Pons (tissue), 1 donor: ENCODE measurements at places on chromosomes 16 and 17.

DNA sequence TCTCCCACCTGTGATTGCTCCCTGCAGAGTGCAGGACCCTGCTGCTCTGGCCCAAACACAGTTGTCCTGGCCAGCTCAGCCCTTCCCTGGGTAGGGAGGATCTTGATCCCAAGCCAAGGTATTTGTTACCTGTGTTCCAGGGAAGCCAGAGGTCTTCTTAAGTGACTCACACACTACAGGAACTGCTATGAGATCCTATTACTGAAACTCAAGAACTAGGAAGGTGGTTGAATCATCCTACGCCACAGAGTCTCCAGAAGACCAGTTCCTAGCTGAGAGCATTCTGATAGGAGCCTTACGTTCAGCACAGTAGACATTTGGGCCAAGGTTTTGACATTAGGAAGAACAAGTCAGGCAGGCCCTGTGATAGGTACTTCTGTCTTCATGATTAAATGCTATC lies 12.0 kb downstream of the CHST6 start:
- no peak for DNase-seq

DNA sequence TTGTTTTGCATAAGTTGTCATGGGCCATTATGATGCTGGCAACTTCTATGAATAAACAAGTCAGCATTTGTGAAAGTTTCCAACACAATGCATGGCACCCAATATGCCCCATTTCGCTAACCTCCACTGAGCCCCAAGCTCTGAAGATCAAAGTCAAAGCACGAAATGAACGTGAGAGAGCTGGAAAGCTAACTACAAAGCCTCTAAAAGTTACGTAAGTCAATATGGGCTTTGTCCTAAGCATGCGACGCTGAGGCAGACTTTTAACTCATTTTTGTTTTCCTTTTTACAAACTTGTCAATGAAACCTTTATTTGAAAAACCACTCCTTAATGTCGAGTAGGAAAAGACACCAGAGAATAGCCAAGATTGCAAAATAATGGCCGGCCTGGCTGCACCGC lies 131.6 kb upstream of the NUDT7 start:
- no peak for DNase-seq

DNA sequence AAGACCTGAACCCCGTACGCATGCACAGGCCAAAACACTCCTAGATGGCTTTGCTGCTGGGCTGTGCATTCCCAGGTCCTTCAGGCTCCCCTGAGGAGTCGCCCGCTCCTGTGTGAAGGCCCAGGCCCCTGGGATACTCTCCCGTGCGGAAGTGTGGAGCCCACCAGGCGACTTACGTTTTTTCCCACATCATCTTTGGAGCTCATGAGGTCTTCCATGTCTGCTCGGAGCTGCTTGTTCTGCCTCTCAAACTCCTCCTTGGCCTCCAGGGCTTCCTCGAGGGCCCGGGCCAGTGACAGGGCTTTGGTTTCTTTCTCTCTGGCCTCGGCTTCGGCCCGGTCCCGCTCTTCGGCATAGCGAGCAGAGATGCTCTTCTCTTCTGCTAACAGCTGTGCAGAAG lies 56.4 kb downstream of the NDEL1 start:
- no peak for DNase-seq

DNA sequence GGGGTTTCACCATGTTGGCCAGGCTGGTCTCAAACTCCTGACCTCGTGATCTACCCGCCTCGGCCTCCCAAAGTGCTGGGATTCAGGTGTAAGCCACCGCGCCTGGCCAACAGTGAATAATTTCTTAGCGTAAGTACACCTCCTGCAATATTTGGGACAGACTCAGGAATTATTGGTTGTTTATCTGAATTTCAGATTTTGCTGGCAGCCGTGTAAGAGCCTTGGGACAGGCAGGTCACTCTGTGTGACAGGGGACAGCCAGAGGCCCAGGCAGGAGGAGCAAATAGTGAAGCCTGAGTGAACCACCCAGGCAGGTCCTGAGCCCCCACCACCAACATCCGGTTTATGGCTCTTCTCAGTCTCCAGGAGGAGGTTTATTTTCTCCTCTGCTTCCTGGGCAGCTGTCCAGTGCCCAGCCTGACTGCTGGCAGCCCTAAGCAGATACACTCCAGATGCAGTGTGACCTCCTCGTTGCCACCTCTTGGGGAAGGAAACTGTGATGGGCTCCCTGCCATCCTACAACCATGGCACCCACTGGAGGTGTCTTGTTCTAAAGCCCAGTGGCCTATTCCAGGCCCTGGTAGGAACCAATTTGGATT lies 26.2 kb upstream of the ADORA2B start:
- no peak for DNase-seq

DNA sequence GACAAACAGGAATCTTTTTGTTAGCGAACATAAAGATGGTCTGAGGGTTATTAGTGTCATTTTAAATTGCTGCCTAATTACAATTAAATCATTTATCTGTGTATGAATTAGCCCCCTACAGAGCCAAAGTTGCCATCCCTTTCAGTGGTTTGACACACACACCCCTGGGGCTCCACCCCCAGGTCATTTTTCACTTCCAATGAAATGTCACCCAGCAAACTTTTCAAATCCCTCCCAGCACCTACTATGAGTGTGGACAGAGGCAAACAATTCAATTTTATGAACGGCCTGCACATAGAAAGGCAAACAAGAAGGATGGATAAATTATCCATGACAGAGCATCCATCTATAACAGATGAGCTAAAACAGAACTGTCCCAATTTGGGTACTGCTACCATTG lies 2.4 kb downstream of the MYH10 start:
- DNase-seq = no peak

DNA sequence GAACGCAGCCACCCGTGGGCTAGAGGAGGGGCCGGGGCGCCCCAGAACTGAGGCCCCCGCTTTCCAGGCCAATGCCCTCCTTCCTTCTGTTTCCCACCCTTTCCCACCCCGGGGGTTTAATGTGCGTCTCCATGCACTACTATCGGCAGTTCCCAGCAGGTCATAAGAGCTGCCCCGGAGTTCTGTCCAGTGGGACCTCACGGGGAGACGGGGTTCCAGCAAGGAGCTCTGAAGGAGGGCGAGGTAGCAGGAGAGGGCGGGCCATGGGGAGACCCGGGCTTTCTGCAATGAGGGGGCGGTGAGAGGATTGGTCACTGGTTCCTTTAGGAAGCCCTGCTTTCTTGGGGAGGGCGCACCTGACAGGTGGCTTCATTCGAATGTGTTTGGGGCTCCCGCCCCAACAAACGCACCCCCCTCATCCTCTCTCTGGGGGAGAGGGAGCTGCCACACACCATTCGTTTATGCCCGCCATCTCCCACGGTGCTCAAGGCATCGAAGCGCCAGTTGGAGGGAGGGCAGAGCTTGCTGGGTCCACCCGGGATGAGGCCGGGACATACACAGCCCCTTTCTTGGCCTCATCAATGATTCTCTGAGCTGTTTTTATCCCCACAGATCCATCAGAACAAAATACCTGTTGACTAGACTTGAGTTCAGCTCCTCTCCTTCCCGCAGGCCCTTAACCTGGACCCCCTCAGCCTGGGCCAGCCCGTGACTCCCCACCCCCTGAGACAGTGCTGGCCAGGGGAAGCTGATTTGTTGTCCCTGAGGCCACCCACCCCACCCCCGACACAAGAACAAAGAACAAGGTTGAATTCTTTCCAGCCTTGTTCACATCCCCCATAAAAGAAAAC lies 44.1 kb downstream of the SLC7A5 start:
- DNase-seq = no peak

DNA sequence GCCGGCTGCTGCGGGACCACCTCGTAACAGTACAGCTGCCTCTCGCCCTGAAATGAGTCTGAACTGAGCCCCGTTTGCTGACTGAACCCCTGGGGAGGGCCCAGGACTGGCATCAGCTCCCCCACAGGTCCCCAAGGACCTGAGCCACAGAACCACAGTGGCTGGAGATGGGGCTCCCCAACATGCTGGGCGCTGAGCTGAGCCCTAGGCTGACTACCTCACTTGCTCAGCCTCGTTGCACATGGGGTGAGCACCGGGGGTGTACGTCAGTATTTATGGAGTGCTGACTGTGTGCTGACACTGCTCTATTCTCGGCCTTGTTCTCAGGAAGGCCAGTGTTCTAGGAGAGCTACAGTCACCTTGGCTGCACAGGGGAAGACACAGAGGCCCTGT lies 6.6 kb upstream of the VASN start:
- no peak for DNase-seq

- peak; percentile 32 for DNase-seq
These were observed 6.3 kb downstream of the TBC1D16 start for GRCh38 chr17:80029258-80029974.

DNA sequence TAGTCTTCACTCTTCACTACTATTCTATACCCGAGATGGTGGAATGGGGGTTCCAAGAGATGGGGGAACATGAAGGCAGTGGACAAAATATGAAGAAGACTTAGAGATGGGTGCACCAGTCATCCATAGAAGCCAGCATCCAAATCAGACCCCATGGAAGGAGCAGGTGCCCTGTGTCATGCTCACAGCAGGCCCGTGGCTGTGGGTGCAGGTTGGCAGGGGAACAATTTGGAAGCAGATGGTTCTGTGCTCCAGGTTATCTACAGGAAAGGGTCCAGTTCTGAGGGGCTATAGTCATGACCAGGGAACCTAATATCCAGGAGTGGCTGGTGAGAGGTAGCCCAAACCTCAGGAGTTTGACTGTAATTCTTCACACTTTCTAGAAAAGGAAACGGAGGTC lies 9.6 kb upstream of the LPCAT2 start:
- DNase-seq = no peak

DNA sequence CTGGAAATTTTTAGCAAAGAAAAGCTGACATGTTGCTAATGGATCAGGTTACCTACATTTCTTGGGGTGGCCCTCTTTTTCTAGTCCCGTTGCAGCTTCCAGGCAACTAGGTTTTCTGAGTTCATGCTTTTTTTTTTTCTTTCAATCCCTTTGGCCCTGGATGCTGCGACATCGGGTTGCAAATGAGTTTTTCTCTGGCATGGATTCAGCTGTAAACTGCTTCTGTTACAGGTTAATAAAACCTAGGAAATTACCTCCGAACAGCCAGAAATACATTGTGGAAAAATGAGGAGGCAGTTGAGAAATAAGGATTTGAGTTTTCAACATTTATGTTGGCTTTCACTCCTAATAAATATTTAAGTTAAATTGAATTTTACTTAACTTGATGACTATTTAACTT lies 149.8 kb upstream of the MAF start:
- DNase-seq = no peak

DNA sequence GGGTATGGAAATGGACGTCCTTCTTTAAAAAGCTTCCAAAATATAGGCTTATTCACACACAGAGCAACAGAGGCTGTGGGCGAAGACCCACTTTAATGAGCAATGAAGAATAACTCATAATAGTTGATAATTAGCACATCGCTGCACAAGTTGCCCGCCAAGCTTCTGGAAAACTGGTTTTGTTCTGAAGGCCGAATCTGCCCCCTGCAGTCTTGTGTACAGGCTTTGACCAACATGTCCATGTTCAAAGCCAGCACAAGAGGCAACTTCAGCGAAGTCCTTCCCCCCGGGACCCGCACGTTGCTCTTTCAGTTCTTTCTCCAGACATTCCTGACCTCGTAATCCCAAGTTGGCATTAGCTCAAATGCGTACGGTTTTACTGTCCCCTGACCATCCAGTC lies 73.3 kb downstream of the IRX5 start:
- peak; percentile 61 for DNase-seq

- no peak for DNase-seq
These were observed 140.0 kb downstream of the TANC2 start for GRCh38 chr17:63106050-63106449.

- no peak for DNase-seq
These were observed 48.5 kb upstream of the ZCCHC14 start for GRCh38 chr16:87541147-87541871.

GRCh38 chr16:82236415-82236814 lies 66.4 kb upstream of the MPHOSPH6 start:
- DNase-seq = no peak

DNA sequence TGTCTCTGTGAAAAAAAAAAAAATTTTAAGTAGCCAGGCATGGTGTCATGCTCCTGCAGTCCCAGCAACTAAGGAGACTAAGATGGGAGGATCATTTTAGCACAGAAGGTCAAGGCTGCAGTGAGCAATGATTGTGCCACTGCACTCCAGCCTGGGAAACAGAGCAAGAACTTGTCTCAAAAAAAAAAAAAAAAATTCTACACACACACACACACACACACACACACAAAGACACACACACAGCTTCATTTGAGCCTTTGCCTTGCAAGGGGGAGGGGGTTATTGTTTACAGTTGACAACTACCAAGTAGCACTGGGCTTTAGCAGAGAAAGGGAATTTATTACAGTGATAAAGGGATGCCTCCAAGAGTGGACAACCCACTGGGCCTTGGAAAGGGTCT lies 4.9 kb upstream of the POLR3E start:
- DNase-seq = no peak

GRCh38 chr17:28078341-28079229 lies 36.1 kb downstream of the NLK start:
- no peak for DNase-seq

GRCh38 chr16:3578121-3578520 lies 918 bp upstream of the NLRC3 start:
- DNase-seq = no peak

DNA sequence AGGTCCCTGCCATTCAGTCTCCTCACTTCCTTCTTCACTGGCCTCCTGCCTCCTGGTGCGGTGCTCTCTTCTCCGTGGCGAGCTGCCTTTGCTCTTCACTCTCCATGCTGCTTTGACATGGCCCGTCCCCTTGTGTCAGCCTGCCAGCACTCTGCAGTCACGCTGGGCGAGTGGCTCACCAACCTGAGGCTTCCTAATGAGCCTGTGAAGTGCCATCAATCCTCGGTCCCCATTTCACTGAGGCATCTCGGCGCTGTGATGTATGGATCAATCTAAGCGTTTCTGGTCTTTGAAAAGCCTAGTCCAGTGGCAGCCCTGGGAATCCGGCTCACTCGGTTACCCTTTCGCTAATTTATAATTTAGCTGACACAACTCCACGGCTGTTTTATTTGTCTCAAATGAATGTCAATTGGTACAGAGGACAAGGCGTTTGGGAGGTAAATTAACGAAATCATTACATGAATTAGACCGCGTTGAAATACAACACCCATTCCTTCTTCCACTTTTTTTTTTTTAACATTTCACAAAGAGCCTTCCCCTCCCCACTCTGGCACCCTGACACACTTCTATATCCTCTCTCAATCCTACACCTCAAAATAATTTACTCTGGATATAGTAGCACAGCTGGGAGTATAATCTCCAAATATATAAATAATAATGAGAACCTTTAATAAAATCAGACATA lies 610.7 kb downstream of the TMEM114 start:
- DNase-seq = no peak

GRCh38 chr16:69830534-69831211 lies 68.5 kb downstream of the WWP2 start:
- no peak for DNase-seq

- no peak for DNase-seq
These were observed 29.9 kb downstream of the NKD1 start for GRCh38 chr16:50578137-50578536.
